G401 (cell line): ENCODE measurements at places on chromosomes 16 and 17.

DNA sequence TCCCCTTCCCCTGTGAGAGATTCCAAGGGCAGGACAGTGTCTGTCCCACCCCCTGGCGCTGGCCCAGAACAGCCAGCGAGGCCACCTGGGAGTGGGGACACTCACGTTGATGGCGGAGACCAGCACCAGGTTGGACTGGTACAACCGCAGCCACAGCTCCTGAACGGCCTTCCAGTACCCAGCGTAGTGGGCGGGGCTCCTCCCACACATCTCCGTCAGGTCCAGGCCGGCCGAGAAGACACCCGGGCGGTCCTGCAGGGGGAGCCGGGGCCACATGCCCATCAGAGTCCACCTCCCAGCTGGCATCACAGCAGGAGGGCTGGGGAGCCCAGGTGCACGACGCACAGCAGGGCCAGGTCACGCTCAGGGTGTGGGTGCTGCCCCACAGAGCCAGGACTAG is 7.1 kb downstream of the ECI1 start:
- DNase-seq: no peak

DNA sequence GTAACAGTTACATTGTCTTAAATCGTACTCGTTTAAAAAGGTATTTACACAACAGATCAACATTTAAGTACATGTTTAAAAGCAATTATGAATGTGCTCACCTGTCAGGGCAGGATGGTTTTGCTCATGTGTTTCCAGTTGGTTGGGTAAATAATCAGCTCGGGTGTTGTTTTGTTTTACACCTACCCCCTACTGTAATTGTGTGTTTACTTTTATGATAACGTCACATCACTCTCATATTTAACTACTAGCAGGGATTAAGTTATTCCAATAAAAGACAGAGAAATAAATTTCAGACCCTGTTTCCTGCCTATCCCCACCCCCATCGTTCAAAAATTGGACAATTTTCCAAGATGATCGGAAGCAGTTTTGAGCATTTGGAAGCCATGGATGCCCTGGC is 390.2 kb downstream of the SEC14L1 start:
- peak; percentile 9 for DNase-seq

GRCh38 chr16:122361-122760 is 16.1 kb downstream of the NPRL3 start:
- no peak for DNase-seq

GRCh38 chr16:88459366-88460073 is 6.4 kb downstream of the ZFPM1 start:
- no peak for DNase-seq

GRCh38 chr16:14289692-14290340 is 218.7 kb downstream of the MRTFB start:
- no peak for DNase-seq

DNA sequence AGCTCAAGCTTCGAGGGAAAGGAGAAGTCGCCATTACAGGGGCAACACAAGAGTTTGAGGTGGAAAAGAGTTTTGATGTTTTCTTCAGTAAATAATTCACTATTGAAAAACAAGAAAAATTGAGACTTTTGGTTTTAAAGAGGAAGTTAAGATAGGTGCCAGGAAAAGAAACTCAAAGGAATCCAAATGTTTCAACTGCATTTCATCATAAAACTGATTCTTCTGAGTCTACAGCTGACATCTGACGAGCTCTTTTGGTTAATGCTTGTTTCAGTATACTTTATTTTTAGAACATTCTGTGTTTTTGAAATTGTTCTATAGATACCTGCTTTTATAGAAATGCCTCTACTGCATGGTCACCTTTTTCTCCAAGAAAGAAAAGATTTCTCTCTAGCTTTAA is 54.0 kb downstream of the ERN1 start:
- no peak for DNase-seq

- DNase-seq: no peak
Measured at GRCh38 chr17:74531231-74531761, at the start of gene CD300LB. TSS of gene CD300LB (minus strand) at chr17:74531475. CDS start at chr17:74531350, 125 bp downstream.

- no peak for DNase-seq
Measured at GRCh38 chr16:72474501-72475123, 302.7 kb upstream of the PMFBP1 start.

DNA sequence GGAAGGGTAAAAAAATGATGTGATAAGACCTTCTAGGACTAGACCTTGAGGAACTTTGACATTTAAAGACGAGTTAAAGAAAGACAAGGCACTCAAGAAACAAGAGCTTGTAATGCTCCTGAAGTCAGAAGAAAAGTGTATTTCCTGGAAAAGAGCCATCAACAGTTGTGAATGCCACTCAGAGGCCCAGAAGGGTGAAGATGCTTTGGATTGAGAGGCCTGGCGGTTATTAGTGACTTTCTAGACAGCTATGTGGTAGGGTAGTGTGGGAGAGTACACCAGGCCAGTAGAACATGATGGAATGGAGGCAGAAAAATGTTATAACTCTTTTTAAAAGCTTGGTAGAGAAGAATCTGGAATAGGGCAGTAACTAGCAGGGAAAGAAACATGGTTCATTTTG is 34.1 kb upstream of the ANKFN1 start:
- no peak for DNase-seq

DNA sequence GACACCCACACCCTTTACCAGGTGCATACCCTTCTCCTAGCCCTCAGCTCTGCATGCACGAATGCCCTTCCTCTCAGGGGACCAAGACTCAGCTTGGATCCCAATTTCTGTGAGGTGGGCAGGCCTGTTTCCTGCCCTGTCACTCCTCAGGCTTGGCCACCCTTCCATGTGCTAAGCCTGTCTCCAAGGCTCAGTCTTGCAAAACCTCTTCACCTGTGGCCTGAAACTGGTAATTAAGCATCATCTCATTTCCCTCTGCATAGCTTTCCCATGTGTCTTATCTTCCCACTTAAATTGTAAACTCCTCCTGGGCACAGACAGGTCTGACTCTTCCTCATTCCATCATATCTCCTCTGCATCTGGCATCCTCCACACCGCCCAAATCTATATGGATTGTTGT is 31.0 kb upstream of the SMPD3 start:
- no peak for DNase-seq

GRCh38 chr16:84068783-84069462 is 26.3 kb upstream of the SLC38A8 start:
- DNase-seq: peak; percentile 17

DNA sequence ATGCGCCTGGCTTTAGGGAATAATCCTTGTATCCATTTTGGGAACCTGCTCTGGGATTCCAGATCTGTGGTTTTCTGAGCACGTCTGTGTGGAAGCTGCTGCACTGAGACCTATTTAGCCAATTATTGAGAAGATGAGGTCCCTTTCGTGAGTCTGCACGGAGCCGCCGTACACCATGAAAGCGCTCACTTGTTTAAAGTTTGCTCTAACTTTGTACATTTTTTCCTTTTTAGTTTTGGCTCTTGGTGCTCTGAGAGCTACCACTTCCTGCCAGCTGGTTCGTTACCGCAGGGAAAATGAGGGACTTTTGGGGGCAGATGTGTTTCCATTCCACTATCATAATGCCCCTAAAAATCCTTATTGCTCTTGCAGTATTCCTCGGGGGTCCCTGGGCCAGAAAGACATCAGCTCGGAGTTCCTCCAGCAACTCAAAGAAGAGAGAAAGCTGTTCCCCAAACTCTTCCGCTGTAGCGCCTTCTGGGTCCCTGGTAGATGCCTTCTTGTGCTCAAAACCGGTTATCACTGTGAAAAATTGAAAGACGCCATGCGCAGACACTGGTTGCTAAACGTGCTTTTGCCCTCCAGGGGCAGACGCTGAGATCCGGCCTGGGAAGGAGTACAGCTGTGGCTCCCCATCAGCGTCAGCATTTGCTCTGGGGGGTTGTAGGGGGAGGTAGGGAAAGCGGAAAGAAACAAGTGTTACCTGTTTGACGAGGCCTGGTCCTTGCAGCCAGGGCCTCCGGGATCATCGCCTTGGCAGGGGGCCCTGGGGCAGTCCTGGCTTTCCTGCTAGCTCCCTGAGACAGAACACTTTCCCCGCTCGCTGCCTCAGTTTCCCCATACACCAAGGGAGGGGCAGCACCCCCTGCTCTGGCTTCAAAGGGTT is 238.1 kb downstream of the MRTFB start:
- DNase-seq: no peak

DNA sequence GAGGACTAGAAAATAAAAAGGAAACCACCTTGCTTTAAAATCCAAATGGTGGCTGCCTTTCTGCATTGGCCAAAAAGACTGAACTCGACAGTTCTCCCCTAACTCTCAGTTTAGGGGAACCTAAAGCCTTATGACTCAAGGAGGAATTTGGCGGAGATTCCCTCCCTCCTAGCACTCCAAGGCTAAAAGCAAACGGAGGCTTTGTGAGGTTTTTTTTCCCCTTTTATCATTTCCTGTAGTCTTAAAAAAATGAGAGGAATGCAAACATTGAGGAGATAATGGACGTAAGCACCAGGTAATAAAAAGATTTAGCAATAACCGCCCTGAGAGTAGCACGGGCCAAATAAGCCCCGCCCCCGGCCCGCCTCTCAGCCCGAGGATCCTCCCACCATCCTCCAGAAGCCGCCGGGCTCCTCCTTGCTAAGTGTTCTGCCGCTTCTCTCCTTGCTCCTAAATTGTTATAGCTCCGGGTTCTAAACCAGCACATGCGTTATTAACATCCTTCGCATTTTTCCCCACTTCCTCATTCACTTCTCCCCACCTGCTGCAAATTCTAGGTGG is 5.8 kb upstream of the KIFC3 start:
- peak; percentile 29 for DNase-seq

GRCh38 chr16:67399749-67400704 is 6.7 kb upstream of the TPPP3 start:
- DNase-seq: no peak

DNA sequence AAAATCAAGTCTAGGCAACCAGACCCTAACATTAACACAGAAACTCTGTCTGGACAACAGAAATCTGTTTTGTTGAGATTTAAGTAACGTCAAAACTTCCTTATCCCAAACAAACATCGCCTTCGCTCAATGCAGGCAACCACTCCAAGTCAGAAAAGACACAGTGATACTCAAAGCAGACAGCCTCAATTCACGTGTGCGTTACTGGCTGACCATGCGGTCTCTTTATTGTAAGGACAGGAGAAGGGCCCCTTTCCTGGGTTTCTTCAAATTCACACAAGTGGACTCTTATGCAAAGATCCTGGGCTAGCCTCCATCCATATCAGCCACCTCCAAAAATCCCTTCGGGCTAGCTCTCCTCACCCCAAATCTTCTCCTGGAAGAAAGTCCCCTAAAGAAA is 467.7 kb downstream of the SOX9 start:
- DNase-seq: no peak

DNA sequence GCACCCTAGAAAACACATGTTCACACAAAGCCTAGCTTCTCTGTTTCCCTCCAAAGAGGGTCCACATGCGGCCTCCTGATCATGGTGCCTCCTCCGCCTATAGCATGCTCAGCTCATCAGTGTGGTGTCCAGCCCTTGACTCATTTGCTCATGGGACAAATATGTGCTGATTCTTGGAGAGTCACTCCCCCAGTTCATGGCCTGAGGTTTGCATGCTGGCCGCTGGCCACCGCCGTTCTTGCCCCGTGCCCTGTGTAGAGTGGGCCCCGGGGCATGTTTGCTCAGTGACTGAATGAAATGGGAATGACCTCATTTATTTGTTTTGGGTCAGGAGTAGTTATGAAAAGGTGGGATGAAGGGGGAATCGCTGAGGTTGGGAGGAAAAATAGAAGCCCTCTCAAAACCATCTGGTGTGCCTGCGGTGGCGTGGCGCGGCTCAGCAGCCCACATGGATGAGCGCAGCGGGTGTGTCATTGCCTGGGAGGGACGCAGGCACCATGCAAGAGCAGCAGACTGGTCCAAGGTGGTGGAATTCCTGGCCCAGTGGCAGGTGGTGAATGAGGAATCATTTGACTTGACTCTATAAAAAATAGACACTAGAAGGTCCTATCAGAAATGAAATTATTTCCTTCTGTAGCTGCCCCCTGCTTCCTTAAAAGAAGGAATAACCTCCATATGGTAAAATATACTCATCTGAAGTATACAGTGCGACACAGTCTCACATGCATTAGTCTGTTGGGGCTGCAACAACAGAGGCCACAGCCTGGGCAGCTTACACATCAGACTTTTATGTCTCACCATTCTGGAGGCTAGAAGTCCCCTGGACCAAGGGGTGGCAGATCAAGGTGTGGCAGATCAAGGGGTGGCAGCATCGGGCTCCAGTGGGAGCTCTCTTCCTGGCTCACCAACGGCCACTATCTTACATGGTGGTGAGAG is 31.7 kb downstream of the CRISPLD2 start:
- peak; percentile 81 for DNase-seq

DNA sequence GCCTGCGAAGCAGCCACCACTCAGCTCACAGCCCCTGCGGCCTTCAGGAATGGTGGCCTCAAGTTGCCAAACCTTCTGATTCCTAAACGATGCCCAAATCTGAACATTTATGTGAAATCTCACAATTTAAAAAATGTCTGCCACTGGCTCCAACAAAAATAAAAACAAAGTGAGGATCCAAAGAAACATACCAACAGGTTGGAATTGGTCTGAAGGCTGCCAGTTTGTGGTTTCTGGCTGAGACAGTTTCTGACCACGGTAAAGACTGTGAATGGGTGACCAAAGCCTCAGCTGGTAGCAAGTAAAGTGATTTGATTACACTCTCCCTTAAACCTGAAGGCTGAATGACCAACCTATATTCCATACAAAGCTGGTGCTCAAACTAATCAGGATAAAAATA is 24.9 kb downstream of the LITAFD start:
- no peak for DNase-seq

DNA sequence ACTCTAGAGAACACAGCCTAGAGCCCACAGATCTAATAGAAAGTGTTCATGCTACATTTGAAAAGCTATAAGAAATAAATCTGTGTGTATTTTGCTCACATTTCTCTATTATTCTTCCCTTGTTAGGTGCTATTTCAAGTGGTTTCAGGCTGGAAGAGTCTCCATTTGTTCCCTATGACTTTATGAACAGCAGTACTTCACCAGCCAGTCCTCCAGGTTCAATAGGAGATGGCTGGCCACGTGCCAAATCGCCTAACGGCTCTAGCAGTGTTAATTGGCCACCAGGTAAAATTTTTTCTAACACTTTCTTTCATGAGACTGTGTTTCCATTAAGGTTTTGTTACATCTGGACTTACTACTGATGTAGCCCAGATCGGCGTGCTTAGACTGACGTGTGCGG is 30.7 kb upstream of the SLC5A11 start:
- no peak for DNase-seq

GRCh38 chr17:66190738-66191592 is 968 bp downstream of the CEP112 start:
- DNase-seq: peak; percentile 4

DNA sequence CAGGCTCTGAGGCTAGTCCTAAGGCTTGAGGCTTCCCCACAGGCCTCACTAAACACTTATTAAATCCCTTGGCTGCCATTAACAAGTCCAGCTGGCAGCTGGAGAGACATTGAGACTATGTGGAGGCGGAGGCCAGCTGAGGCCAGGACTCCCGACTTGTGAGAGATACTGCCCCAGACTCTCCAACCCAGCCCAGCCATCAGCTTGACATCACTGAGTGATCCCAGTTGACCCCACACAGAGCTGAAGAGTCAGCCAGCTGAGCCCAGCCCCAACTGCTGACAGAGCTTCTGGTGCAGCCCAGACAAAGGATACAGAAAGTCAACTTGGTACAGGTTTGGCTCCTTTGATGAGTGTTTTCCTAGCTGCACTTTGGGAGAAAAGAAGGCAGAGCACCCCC is 343.1 kb downstream of the C16orf95 start:
- no peak for DNase-seq

GRCh38 chr16:78396673-78397072 is 297.2 kb downstream of the WWOX start:
- no peak for DNase-seq

GRCh38 chr16:84732674-84733352 is 33.0 kb downstream of the USP10 start:
- DNase-seq: no peak
